ENCODE measurements at places on chromosomes 16 and 17.
A peak's percentile ranks its signal among the peaks of the same experiment; 100 is the strongest.

- DNase-seq: no peak
Observed at GRCh38 chr17:59751955-59752413, 44.5 kb downstream of the VMP1 start.

DNA sequence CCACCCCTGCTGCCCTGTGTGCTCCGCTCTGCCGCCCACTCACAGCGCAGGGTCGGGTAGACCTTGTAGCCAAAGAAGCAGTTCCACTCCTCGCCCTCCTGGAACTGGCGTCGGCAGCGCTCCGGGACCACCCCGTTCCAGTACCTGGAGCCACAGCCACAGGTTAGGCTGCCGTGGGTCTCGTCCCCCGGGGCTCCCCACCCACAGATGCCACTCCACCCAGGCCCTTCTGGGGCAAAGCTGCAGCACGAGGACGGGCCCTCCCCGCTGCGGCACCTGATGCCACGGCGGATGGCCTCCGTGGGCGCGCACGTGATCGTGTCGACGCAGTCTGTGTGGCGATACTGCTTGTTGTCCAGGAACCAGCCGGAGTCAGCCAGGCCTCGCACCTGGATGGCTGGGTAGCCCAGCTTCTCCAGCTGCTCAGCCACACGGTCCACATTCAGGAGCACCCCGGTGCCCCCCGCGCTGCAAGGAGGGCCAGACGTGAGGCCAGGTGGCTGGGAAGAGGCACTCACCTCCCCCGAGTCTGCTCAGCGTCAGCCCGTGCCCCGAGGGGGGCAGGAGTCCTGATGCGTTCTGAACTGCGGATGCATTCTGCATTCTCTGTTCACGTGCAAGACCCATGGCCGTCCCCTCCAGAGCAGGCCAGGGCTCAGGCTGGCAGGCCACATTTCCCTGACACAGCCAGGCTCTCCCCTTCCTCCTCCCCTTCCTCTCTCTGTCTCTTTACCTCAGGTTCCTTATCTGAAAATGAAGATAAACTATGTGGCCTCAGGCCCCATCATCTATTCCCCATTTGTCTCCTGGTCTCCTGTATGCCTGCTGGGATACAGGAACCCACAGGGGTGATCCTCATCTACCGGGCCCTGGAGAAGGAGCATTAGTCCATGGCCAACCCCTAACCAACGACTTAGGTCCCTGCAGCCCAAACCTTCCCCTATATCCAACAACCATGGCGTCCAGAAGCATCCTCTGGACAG lies 4.1 kb downstream of the NOTUM start:
- DNase-seq: no peak

GRCh38 chr17:12990041-12990808 lies 27.6 kb downstream of the ELAC2 start:
- DNase-seq: no peak

DNA sequence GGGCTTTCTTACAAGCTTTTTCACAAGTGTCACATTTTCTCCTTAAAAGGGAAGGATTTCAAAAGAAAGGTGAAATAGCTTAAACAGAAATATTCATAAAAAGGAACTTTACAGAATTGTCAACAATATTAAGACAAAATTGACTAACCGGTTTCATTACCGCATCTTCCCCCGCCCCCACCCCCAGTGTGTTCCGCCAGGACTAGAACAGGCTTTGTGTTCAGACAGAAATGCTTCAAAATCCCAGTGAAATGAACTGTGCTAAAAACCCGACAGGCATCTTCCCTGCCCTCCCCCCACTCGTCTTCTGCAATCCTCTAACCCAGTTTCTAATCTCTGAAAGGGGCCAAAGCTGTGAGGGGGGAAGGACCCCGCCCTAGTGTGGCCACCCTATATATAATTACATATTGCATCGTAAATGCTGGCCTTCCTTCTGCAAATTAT lies 990 bp upstream of the ROGDI start:
- DNase-seq: no peak

DNA sequence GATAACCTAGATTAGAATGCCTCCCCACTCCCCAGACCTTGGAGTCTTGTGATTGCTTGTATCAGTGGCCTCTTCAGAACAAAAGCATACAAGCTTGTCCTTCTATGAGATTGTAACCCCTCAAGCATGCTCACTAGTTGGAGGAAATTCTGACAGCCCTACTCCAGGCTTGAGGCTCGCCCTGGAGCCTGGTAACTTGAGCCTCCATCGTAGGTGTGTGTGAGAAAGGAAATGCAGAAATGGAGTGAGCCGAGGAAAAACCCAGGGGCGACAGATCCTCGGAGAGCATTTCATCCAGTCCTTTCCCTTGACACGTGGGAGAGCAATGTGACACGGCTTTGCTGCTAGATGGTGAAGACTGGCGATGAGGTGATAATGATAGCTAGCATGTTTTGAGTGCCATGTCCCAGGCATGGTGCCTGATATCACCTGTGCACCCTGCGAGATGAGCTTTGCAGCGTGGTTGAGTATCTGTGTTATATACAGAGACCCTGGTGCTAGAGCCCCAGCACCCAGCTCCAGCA lies 31.2 kb downstream of the GNAO1 start:
- DNase-seq: no peak

- DNase-seq: no peak
Observed at GRCh38 chr17:4956493-4957061, 5.7 kb downstream of the ENO3 start.

DNA sequence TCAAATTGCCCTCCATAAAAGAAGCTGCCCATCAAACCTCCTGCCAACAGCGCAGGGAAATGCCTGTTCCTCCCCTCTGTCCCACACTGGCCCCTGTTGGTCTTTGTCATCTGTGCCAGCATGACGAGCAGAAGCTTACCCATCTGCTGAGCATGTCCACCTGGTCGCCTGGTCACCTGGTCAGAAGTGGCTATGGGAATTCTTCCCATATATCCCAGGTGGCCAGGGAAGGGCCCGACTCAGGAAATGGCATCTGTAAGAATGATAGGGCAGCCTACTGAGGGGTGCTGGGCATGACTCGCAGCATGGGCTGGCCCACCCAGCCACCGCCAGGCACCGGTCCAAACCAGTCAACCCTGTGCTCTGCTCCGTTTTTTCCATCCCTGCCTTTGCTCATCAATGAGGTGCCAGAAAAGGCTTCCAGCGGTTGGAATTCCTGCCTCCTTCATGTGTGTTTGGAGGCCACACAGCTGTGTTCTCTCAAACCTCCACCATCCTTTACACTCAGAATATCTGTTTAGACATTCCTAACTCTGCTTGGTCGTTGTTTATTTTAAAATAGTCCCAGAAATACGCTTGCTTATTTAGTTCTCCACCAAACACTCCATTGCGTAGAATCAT lies 145.2 kb downstream of the CLEC16A start:
- DNase-seq: peak; percentile 41

- no peak for DNase-seq
Observed at GRCh38 chr17:43612515-43612914, 49.2 kb downstream of the MEOX1 start.

DNA sequence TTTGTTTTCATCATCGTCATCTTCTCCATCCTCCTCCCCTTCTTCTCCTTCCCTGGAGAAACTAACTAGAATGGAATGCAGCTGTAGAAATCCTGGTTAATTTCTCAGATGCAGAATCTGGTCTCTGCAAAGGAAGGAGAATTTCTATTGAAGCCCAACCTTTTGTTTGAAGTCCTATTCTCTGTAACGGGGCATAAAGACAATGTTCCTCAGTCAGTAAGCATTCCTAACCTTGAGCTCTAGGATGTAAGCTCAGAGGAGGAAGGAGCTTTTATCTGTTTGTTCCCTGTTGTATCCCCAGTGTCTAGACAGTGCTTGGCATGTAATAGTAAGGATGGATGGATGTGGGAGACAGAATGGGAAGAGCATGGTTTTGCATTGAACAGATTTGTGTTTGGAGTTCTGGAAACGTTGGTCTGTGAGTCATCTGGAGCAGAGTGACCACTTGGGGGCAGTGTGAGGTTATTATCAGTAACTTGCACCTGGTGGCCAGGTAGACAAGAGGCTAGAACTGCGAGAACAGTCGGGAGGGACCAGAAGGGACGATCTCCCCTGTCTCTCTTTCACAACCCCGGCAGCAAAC lies 363.7 kb downstream of the SNX29 start:
- no peak for DNase-seq

DNA sequence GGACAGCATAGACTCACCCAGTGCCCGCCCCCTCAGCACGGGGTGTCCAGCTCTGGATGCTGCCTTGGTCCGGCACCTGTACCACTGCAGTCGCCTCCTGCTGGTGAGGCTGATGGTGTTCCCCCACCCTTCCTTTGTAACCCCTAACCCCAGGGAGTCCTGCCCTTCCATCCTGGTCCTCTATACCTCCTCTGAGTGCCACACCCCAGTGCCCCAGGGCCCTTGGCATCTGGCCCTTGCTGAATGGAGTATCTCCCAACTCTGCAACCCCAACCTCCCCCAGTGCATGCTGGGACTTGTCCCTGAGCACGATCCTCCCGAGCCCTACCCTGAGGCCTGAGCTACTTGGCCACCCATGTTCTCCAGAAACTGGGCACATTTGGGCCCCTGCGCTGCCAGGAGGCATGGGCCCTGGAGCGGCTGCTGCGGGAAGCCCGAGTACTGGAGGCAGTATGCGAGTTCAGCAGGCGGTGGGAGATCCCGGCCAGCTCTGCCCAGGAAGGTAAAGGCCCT lies 15.8 kb downstream of the RIPOR1 start:
- DNase-seq: no peak

- DNase-seq: no peak
Observed at GRCh38 chr17:58643147-58643546, 48.7 kb downstream of the TEX14 start.

DNA sequence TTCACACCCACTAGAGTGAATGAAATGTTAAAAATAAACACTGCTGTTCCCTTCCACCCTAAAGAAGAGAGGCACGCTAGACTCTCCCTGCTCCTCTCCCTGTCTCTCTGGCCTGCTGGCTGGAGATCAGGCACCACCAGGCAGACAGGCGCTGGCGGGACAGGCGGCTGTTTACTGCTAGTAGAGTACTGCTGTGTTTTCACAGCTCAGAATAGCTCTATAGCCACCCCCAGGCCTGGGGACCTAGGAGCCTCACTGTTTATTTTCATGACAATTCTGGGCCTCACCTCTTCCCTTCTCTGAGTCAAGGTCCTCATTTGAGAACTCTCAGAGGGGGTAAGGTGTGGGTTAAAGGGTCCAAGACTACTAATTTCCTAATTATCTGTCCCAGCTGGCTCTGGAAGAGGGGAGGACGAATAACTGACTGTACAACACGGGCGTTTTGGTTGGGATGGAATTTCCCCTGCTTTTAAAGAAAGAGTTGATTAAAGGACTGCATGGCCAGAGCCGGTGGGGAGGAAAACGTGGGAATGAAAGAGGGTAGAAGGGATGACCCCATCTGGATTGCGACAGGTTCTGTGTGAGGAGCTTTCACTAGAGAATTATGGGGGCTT lies 9.0 kb upstream of the G6PC1 start:
- no peak for DNase-seq

DNA sequence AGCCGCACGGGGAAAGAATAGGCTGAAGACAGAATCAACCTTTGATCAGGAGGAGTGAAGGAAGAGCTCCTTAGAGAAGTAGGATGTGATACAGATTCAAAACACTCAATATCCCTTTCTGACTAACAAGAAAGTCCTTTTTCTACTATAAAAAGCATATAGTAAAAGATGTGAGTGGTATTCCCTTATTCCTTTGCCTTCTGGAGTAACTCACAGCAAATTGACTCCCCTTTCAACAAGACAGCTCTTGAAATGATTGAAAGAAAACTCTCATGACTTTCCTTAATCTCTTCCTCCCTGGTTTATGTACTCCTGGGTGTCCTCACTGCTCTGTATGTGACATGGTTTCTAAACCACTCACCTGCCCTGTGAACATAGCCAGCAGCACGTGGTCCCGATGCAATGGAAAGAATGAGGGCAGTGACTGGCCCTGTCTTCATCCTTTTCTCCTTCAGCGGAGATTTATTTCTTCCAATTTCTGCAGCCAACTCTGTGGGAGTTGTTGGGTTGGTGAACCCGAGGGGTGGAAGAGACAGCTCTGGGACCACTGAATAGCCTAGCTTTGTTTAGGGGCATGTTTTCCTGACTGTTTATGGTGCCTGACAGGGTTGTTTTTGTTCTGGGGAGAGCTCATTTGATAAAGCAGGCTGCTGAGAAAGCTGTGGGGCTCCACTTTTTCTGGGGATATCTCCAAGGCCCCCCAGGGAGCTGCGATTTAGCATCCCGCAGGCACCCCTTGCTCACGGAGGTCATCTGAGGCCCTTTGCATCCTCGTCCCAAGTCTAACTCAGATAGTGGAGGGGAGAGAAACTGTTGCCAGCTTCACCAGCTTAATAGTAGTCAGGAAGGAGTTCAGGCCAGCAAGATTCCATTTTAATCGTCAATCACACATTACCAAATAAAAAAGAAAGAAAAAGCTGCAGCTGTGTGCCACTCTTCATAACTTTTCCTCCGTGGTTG lies 46.7 kb downstream of the MAP2K6 start:
- DNase-seq: no peak

GRCh38 chr17:49399995-49400394 lies 14.7 kb downstream of the PHB1 start:
- no peak for DNase-seq

- DNase-seq: no peak
Observed at GRCh38 chr16:28161626-28162025, 50.1 kb downstream of the XPO6 start.

- no peak for DNase-seq
Observed at GRCh38 chr16:72934636-72935403, 113.1 kb downstream of the ZFHX3 start.

DNA sequence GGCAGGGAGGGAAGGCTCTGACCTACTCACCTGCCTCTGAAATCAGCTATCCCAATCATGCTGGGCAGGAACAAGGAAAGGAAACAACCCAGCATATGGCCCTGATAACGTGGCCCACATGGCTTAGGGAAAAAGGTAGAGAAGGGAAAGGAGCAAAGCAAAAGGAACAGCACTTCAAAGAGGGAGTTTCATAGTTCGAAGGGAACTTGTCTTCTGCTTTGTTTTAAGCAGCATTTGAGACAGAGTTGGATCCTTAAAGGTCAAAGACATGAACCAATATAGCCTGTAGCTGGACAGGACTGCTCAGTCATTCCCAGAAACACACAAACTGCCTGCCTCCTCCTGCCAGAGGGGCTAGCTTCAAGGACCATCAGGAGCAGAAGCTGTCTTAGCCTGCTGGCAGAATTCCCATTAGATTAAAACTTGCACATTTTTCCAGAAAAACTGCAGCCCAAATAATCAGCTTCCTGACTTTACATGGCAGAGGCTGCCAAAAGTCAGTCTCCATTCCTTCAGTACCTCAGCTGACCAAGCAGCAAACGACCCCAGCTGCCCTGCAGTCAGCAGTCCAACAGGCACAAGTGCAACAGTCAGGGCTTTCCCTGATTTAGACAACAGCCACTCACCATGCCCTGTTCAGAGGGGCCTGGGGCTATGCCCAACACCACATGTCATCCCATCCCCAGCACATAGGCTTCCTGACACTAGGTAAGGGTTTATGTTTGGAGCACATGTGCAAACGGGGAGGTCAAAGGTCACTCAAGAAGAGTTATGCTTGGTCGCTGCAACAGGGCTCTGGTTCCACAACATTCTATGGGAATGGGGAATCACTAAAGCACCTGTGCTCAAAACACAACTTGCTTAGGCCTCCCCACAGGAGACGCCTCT lies 32.5 kb downstream of the RANBP10 start:
- no peak for DNase-seq
